ENCODE measurements at places on chromosomes 3 and 15.

- no peak for DNase-seq
Measured at GRCh38 chr3:65004306-65004705, 316.5 kb upstream of the ADAMTS9 start.

DNA sequence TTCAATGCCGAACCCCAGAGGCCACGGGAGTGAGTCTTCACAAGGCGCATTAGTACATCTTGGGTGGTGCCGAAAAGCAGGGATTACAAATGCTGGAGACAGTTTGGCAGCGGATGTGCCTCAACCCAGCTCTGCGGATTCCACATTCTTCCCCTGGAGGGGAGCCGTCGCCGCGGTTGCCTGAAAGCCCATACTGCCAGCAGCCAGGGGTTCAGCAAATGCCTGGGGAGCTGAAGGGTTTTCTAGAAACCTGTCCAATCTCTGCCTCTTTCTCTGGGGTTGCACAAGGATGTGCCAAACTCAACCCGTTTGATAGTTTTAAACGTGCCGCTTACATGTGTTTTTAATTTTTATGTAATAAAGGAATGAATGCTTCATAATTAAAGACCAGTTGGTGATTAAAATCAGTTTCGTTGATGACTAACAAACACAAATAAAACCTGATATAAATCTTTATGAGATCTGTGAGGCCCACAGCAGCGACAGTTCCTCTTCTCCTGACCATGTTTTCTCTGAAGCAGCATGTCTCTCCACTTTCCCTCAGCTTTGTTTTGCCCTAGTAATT, 74.6 kb upstream of the LEKR1 start:
- no peak for DNase-seq

- DNase-seq, result no peak
Measured at GRCh38 chr3:68802111-68802870, 130.1 kb downstream of the TAFA4 start.

DNA sequence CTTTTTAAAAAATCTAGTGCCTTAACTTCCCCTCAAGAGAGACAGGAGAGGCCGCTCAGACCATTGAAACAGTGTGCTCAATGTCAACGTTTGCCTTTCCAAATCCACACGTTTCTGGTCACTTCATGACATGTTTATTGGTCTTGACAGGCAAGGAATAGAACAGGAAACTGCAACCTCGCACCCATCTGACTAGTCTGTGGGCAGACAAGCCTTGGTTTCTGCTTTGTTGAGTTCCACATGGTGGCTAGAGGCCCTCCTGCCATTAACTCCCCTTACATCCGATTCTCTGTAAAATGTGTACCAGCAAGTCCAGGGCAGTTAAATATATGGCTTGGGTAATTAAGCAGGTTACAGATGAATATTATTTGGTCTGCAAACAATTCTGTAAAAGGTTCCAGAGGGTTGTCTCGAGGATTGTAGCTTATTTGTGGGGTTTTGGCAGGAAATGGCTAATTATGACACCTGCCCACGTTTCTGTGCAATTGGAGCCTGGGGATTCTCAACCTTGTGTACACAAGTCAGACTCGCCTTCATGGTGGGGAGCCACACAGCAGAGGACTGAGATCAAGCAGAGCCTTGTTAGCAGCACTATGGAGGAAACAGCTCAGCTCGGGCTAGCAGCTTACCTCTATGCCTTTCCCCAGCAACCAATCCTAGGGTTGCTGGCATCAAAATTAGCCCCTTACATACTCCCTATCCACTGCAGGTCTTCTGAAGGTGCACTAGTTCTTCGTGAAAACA, 317.5 kb upstream of the IGF1R start:
- no peak for DNase-seq

- DNase-seq, result no peak
Measured at GRCh38 chr15:26781816-26782215, 8.9 kb upstream of the GABRB3 start.

DNA sequence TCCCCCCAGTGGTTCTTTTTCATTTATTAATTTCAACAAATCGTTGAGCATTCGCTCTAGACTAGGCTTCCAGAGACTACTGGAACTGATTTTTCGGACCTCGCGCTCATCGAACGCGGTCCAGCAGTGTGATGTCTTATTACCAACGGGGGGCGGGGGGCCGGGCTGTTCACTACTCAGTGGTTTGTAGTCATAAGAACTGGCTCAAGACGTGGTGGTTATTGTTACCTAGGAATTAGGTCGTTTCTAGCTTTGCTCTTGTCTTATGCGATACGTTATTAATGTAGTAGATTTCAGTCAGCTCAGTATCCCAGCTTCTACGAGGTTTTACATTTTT, 858 bp downstream of the RBM5 start:
- DNase-seq, result no peak

DNA sequence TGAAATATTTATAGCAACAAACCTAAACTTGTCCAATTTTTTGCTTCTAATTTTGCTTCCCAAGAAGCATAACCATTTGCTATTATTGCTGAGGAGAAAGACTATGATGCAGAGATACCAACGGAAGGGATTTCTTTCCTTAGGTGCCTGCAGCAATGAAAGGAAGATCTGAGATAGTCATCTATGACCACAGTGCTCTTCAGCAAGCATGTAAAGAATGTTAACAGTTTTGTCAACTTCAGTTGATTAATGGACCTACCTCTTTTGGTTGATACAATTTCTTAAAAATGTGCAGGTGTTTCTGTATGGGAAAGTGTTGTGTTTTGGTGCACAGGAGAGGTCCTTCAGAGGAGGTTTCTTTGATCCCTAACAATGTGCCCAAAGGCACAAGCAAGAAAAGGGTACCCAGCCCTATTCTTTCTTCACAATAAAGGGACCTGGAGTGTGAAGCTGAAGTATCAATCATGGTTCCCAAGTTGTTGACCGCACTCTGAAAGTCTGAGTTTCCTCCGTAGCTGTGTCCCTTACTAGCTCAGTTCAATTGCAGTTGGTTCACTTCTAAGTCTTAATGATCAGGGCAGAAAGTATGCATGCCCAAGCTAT, 307.7 kb upstream of the KCNH8 start:
- DNase-seq, result no peak

- DNase-seq, result no peak
Measured at GRCh38 chr3:194257916-194258668, 93.0 kb downstream of the CPN2 start.

DNA sequence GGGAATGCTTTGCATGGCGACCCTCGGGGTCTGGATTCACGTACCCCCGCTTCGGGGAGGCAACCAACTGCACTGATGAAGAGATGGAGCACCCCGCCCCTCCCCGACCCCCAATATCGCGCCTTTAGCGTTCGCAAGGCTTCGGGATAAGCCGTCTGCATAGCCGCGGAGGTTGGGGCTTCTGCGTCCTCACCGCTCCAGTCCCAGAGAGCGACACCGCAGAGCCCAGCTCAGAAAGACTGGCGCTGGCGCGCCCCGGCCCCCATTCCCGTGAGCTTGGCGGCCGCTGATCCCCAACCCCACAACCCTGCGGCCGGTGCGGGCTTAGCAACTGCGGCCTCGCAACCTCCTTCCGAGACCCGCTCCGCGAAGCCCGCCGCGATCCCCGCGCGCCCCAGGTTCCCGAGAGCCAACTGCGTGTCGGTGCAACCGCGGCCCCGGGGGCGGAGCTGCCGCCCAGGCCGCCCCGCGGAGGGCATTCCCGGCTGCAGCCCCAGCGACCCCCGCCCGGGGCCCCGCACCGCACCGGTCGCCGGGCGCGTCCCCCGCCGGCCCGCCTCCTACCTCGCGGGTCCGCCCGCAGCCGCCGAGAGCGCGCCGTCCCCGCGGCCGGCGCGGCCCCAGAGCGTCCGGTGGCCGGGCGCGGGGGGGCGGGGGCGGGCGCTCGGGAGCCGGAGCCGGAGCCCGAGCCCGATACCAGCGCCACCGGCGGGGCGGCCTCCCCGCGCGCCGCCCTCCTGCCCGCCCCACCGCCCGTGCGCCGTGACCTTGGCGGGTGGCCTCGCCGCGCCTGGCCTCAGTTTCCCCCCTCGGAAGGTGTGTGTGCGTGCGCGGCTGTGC, 79.5 kb downstream of the IQSEC1 start:
- no peak for DNase-seq

GRCh38 chr3:28449398-28449797, 100.8 kb upstream of the AZI2 start:
- no peak for DNase-seq

- no peak for DNase-seq
Measured at GRCh38 chr3:11074011-11074410, 80.3 kb upstream of the HRH1 start.

DNA sequence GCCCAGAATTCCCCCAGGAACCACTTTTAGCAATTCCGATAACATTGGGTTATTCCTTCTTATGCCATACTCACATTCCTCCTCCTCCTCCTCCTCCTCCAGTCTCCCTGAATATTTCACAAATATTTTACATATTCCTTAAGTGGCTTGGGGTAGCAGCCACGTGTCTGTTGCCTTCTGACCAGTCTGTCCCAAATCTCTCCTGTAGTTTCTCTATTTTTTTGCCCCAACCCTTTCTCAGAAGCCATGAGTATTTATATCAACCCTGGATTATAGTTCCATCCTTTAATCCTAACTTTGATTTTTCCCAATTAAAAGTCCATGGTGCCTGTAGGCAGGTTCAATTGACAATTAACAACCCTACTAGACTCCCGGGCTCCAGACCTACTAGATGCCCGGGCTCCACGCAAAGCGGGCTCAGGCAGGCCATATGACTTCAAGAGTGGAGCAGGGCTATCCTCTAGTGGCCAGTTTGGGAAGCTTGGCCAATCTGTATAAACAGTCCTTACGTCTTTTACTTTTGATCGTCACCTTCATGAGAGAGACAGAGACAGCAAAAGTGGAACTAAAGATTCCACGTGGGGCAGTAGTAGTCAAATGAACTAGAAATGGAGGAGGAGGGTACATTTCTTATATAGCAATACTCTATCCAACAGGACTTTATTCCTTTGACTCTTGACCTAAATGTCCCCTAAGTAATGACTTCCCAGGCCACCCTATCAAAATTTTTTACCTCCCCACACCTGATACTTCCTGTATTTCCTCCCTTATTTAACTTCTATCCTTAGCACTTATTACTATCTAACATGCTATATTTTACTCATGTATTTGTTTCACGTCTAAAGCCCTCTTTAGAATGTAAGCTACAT, 69.7 kb downstream of the USF3 start:
- peak; percentile 33 for DNase-seq

GRCh38 chr3:136250903-136251460, 842 bp downstream of the PCCB start:
- peak; percentile 38 for DNase-seq

- no peak for DNase-seq
Measured at GRCh38 chr3:154143873-154144272, 22.7 kb downstream of the ARHGEF26 start.

- DNase-seq, result peak; percentile 44
Measured at GRCh38 chr3:69288161-69288895, 97.6 kb downstream of the FRMD4B start.

GRCh38 chr3:145951441-145951840, 209.5 kb downstream of the PLOD2 start:
- no peak for DNase-seq

DNA sequence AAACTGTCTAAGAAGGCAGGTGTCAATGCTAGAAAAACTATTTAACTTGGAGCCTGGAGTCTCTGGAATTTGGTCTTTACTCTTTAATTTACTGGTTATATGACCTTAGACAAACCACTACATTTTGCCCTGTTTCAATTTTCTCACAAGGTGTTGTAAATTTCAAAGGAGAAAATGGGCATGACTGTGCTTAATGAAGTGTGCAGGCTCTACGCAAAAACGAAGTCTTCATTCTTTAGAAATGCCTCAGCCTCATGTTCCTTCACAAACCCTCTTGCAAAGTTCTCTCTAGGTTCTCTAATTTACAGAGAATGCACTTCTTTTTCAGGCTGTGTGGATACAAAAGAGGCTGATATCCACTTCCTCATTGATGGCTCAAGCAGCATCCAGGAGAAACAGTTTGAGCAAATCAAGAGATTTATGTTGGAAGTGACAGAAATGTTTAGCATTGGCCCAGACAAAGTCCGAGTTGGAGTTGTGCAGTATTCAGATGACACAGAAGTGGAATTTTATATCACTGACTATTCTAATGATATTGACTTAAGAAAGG, 39.1 kb downstream of the COL6A5 start:
- DNase-seq, result no peak

DNA sequence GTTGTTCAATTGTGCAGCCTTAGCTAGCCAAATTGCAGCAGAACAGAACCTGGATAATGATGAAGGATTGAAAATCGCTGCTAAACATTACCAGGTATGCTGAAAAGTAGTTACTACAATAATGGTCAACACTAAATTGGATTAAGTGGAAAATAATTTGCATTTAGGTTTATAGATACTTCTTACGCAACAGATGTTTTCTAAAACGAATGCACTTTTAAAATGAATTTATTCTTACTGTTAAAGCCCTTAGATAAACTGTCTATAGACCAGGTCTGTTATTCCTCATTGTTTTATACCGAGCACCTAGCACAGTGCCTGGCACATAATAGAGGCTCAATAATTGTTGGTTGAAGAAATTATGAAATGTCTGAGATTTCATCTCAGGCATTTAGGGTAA, 23.6 kb downstream of the PDCD6IP start:
- DNase-seq, result no peak

DNA sequence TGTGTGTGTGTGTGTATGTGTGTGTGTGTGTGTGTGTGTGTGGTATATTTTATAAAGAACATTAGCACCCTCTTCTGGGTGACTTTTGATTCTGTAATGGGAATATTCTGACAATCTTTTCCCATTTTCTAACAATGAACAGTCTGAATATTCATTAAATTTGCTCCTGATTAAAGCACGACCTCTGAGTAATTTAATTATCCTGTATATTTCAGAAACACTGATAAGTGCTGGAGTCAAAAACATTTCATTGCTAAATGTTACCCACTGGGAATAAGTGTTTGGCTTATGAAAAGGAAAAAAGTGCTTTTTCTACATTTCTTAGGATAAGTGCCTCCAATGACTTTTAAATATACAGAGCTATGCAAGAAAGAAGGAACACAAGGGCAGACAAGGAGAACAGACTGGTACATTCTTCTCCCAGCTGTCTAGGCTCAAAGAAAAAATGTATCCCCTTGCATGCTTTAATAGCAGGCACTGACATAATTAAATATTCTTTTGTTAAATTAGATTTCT, 32.3 kb upstream of the SYNPR start:
- DNase-seq, result no peak

Measured in activated naive CD8-positive, alpha-beta T cell treated with anti-CD3 and anti-CD28 coated beads, Interleukin-2, amount 50 U/mL, for 24 hours (primary cell).